NCI-H526 (cell line): ENCODE measurements at places on chromosomes 12 and 14.

DNA sequence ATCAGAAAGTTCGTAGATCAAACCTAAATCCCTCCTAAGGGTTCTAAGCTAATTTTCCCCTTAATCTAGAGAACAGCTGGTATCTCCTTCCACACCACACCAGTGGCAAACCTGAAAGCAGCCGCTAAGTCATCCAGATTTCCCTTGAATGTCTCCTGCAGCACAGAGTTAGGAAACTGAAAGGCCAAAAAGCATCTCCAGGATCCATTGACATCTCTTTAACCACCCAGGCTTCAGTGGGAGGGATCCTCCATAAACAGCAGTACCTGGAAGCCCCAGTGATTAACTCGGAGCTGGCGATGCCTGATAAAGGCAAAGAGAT lies 47.6 kb downstream of the CRACR2A start:
- no peak for DNase-seq

DNA sequence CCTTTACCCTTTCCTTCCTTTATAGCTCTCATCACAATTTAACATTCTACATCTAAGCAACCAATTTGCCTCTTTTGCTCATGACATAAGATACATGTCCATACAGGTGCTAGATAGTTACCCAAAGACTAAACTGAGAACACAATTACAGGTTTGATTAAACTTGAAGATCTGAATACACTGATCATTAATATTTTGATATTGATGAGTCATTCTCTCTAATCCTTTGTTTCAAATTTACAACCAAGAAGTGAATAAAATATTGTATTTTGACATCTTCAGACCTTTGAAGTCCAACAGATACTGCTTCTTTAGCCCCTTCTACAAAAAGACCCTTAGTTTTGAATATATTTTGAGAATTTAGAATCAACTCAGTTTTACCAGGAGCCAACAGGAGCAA lies 2.6 kb downstream of the NAP1L1 start:
- no peak for DNase-seq

- DNase-seq = peak; percentile 88
These were observed at the start of gene PLEKHG3 for GRCh38 chr14:64704143-64704742. TSS of gene PLEKHG3 (plus strand) at chr14:64704424. CDS start at chr14:64727632, 23,208 bp downstream.

GRCh38 chr12:72434999-72435398 lies 162.8 kb downstream of the TRHDE start:
- no peak for DNase-seq

- DNase-seq = no peak
These were observed 39.3 kb upstream of the DDX11 start for GRCh38 chr12:31034372-31034771.

GRCh38 chr12:27179400-27180214 lies 64.5 kb upstream of the STK38L start:
- DNase-seq = no peak

DNA sequence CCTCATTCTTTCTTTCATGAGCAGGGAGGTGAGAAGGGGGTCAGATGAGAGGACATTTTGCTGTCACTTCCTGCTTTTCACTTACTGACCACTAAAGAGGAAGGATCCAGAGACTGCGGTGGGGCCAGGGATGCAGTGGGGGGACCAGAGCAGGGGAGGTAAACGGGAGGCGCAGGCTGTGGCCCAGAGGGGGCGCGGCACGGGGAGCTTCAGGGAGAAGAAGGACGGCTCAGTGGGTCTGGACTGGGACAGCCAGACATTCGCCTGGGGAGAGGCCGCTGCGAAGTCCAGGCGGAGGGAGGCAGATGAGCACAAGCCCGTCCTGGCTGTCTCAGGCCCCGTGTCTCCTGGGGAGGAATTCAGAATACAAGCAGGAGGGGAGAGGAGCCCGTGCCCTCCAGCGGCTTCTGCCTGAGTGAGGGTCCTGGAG lies 41.2 kb downstream of the SLC6A12 start:
- no peak for DNase-seq

DNA sequence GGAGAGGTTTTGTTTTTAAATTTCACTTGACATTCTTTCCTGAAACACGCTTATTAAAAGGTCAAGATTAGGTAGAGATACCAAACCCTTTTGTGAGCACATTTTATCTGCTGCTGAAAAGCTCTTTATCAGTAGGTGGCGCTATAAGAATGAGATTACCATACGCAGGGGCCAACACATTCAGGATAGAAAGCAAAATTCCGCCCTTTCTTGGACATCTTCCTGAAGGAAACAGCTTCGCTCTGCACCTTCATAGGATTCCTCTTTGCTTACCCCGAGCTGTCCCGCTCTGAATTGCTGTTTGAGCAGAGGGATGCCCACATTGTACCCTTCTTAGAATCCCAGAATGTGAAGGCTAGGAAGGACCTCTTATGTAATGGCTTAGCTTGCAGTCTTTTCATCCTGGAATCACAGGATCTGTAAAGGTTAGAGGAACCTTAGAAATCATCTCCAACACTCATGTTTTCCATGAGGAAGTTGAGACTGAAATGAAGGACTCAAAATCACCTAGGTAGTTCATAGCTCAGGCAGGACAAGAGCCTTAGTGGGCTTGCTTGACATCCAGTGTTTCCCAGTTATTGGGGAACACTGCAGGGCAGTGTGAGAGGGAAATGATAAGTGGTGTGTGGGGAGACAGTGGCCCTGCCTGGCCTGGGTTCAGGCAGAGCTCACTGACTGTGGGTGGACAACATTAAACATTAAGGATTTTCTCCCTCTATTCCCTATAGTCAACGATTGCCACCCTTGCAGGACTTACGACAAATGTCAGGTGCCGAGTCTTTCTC lies 38.7 kb upstream of the CRY1 start:
- peak; percentile 35 for DNase-seq

- peak; percentile 33 for DNase-seq
These were observed 1.2 kb downstream of the WNT5B start for GRCh38 chr12:1630133-1630826.

DNA sequence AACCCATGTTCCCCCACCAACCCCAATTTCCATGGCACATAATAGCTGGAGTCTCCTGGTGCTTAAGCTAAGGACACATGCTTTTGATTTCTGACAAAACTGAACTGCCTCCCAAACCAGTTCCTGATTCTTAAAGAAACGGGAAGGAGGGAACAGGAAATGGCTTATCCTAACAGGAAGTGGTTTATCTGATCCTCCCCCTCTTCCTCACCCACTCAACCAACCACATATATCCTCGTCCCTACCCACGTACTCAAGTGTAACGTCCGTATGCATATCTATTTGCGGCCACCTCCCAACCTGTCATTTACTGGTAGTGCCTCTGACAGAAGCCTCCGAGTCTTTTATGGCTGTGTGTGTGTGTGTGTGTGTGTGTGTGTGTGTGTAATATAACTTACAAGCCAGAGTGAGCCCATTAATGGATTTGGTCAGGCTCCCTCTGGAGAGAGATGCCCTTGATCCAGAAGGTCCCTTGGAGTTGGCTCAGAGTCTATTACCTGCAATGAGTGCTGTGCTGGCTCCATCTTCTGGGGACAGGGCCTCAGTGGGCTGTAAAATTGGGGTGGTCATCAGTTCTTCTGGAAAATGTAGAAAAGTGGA lies 7.7 kb downstream of the DAZAP2 start:
- DNase-seq = no peak
